ENCODE measurements at places on chromosomes 11 and 22.

GRCh38 chr11:43962383-43963278 is 20.2 kb downstream of the C11orf96 start:
- peak; percentile 35 for DNase-seq

DNA sequence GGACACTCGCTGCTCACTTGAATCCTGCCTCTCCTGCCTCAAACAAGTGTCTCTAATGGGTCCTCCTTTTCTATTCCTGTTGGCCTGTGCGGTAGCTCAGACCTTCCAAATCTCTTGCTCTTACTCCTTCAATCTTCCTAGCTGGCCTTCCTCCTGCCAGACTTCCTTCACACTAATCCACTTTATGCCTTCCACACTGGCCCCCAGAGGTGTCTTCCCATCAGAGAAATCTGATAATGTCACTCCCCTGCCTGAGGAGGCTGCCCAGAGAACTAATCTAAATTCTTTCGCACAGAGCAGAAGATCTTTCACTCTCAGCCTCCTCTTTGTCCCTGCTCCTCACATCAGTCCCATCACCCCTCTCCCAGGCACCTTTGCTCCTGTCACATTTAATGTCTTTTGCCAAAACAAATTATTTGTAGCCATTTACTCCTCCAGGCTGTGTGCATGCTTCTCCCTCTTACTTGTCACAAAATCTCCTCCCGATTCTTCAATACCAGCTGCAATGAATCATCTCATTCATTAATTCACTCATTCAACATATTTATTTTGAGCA is 175.7 kb downstream of the MAML2 start:
- DNase-seq: no peak

- DNase-seq: peak; percentile 48
Measured at GRCh38 chr11:62721994-62722393, 5.3 kb downstream of the HNRNPUL2 start.

DNA sequence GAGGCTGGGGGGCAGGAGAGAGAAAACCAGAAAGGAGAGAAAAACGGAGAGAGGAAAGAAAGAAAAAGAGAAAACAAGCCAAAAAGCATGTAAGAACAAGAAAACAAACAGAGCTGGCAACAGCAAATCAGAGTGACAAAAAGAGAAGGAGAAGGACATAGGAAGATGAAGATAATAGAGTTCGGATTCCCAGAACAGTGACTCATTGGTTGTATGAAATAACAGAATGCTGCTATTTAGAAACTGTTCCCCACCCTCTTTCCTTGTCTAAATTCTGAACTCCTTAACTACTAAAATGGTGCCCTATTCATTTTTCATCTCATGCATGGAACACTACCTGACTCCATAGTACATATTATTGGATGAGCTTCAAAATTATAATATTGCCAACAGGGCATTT is 317.4 kb downstream of the C11orf87 start:
- DNase-seq: peak; percentile 2

- no peak for DNase-seq
Measured at GRCh38 chr11:2301631-2302305, at the start of the genes C11orf21 and TSPAN32. Gene C11orf21, minus strand, starts transcription at chr11:2301918. Its CDS starts 110 bp downstream, at chr11:2301808. Gene TSPAN32, plus strand, starts transcription at chr11:2302013. Its CDS starts 137 bp downstream, at chr11:2302150.

DNA sequence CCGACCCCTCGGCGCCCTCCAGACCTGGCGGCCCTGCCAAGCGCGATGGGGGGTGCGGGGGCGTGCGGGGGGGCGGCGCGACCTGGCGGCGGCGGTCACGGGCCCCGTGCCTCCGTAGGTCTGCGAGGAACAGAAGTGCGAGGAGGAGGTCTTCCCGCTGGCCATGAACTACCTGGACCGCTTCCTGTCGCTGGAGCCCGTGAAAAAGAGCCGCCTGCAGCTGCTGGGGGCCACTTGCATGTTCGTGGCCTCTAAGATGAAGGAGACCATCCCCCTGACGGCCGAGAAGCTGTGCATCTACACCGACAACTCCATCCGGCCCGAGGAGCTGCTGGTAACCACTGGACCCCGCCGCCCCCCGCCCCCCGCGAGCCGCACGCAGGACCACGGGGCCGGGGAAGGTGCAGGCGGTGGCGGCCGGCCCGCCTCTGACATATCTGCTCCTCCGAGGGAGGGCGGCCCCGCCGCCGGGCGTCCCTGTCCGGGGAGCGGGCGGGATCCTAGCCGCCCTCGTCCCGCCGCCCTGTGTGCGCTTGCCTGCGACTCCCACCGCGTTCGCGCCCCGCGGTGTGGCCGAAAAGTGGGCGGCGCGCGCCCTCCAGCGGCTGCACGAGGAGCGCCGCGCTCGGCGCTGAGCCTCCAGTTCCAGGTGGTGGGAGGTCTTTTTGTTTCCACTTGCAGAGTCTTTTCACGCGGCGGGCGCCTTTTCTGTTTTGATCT is 2.1 kb downstream of the CCND1 start:
- peak; percentile 92 for DNase-seq

DNA sequence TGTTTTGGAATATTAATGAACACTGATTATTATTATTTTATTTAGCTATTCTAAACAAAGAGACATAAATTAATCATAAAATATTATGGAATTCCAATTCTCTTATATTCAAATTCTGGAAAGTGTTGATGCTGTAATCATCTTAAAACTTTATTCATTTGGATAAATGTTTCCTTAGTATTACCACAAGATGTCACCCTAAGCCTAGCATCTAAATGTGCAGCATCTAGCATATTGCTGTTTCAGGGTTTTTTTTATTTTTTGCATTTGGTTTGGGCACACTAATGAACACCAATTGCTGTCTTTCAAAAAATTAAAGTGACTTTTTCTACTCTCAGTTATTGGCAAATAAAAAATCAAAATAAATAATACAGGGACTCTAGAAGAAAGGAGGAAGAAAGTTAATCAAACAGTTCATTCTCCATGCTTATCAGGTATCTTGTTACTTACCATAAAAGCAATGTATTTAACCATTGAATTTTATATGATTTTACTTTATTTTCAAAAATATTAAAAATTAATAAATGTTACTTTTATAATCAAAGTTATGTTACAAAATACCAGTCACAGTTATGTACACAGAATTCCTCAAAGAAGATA is 31.8 kb downstream of the DLG2 start:
- DNase-seq: peak; percentile 64

DNA sequence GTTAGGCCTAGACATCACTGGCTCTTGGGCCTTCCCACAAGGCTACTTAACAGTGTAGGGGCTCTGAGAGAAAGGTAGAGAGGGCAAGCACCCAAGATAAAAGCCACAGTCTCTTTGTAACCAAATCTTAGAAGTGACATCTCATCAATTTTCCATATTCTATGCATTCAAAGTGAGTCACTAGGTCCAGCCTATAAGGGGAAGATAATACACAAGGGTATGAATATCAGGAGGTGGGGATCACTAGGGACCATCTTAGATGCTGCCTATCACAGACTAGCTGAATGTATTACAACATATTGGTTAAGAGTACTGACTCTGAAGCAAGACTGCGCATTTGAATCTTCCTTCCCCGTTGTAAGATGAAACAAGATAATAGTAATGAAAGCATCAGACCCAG is 144.1 kb downstream of the RBFOX2 start:
- no peak for DNase-seq

DNA sequence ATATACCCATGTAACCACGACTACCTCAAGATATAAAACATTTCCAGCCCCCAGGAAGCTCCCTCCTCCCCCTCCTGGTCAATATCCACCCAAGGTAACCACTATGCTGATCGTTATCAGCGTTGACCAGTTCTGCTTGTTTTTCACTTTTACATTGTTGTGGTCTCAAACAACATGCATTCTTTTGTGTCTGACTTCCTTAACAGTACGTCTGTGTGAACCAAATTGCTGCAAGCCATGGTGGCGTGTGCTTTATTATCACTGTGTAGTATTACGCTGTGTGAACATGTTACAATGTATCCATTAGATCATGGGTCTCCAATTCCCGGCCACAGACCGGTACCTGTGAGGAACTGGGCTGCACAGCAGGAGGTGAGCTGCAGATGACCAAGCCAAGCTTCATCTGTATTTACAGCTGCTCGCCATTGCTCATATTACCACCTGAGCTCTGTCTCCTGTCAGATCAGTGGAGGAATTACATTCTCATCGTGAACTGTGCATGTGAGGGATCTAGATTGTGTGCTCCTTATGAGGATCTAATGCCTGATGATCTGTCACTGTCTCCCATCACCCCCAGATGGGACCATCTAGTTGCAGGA is 15.5 kb upstream of the GRK3 start:
- no peak for DNase-seq

GRCh38 chr22:46469711-46470110 is 67.7 kb downstream of the CELSR1 start:
- no peak for DNase-seq

GRCh38 chr11:101923554-101923953 is 7.2 kb upstream of the ANGPTL5 start:
- no peak for DNase-seq

GRCh38 chr11:17596310-17596669 is 49.2 kb downstream of the OTOG start:
- DNase-seq: no peak

- DNase-seq: no peak
Measured at GRCh38 chr11:128688031-128688713, 5.7 kb upstream of the FLI1 start.

- DNase-seq: no peak
Measured at GRCh38 chr11:46413760-46414465, 22.3 kb upstream of the CHRM4 start.

- peak; percentile 83 for DNase-seq
Measured at GRCh38 chr22:47333625-47334024, 571.2 kb downstream of the TBC1D22A start.

GRCh38 chr11:114738954-114739353 is 60.6 kb downstream of the NXPE2 start:
- DNase-seq: peak; percentile 3

DNA sequence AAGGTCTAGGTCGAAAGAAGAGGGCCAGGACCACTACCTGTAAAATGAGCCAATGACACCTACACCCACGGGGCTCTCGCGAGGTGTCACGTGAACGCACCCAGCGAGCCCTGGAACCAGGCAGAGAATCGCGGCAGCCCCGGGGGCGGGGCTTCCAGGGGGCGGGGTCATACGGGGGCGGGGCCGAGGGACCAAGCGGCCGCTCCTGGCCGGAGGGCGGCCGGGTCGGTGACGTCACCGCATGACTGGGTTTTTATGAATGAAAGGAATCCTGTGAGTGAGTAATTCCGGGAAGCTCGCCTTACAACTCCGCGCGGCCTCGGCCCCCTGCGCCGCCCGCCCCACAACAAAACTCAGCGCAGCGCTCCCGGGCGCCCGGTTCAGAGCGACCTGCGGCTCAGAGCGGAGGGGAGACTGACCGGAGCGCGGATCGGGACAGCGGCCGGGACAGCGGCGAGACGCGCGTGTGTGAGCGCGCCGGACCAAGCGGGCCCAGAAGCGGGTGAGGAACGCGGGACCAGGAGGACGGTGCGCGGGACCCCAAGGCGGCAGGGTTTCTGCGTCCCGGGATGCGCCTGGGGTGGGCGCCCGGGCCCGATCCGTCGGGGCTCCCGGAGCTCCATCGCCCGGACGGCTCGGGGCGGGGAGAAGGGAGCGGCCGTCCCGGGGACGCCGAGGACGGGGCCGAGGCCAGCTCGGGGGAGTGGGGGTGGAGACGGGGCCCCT is at the start of gene MAFF:
TSS of gene MAFF (plus strand) at position 284 of the 726 bp plus-strand sequence. CDS start 11,860 bp downstream, outside the sequence.
- DNase-seq: peak; percentile 97

- no peak for DNase-seq
Measured at GRCh38 chr11:131468565-131468964, 98.2 kb downstream of the NTM start.

- peak; percentile 90 for DNase-seq
Measured at GRCh38 chr11:17730608-17731462, 3.7 kb upstream of the KCNC1 start.

GRCh38 chr11:61372659-61373420 is 10.7 kb downstream of the TMEM138 start:
- no peak for DNase-seq

DNA sequence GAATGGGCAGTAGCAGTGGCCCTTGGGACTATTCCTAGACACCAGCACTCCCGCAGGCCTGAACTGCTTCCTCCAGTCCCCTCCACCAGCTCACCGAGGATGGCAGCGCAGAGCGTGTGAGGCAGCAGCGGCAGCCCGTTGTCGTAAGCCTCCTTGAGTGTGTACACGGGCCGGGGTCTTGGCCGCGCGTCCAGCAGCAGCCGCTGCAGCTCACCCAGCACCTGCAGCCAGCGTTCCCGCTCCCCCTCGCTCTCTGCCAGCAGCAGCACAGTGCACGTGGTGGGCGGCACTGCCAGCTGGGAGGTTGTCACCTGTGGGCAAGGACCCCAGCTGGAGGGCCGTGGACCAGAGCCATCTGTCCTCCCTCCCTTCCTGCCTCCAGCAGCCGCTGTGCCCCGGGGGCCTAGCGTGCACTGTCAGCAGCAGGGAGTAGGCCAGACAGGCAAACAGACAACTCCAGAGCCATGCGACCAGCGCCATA is 13.0 kb downstream of the CDC42BPG start:
- DNase-seq: no peak

GRCh38 chr11:84890676-84891075 is 736.5 kb downstream of the DLG2 start:
- DNase-seq: no peak

DNA sequence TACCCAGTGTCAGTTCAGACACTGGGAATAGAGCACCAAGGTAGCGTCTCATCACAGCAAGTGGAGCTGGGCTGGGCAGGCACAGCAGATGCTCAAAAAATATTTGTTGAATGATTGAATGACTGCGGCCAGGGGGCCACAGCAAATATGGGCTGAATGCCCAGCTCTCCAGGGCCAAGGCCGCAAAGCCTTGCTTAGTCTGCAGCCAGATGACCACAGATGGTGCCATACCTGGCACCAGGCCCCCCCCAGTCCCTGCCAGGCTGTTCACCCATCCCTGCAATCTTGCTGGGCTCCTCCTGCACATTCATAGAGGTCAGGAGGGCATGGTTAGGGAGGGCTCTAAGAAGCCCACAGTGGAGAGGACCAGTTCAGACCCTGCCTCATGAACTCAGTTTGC is 32.9 kb downstream of the ZC3H7B start:
- no peak for DNase-seq

GRCh38 chr11:75450826-75451821 is 18.1 kb upstream of the KLHL35 start:
- no peak for DNase-seq

- DNase-seq: no peak
Measured at GRCh38 chr11:17633987-17634775, 85.2 kb upstream of the MYOD1 start.

- no peak for DNase-seq
Measured at GRCh38 chr11:71426413-71426812, 21.8 kb downstream of the DHCR7 start.

GRCh38 chr11:103622296-103622695 is 414.1 kb upstream of the DDI1 start:
- no peak for DNase-seq

GRCh38 chr11:77038029-77038824 is 4.0 kb downstream of the B3GNT6 start:
- no peak for DNase-seq

GRCh38 chr11:92867913-92868619 is 101.4 kb upstream of the MTNR1B start:
- no peak for DNase-seq

- DNase-seq: no peak
Measured at GRCh38 chr11:1507381-1508140, 21.0 kb upstream of the MOB2 start.

GRCh38 chr11:117806846-117807245 is 9.8 kb upstream of the DSCAML1 start:
- no peak for DNase-seq
